ENCODE measurements at places on chromosomes 2 and 18.

GRCh38 chr2:61949714-61950560, 44.5 kb downstream of the COMMD1 start:
- H3K4me1 ChIP-seq = no peaks in the 10 kb centered on the region
- no peaks in the 10 kb centered on the region for H3K27me3 ChIP-seq
- no peak overlapping the region for H3K4me3 ChIP-seq
- DNase-seq = no peak
- no peaks in the 10 kb centered on the region for H3K36me3 ChIP-seq

DNA sequence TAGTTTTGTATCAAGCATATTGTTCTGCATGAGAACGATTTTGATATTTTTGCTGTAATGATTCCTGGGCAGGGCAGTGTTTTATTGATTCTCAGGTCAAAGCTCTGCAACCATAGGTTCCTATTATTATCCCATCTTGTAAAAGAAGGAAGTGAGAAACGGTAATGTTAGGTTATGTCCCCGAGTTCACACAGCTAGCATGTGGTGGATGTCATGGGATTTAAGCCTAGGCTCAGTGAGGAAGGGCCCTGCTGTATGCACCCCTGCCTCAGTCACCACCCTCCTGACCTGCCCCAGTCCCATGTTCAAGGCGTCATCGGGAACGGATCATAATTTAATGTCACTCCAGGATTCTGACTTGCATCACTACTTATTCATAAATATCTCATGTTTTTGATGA, 10.7 kb downstream of the ACP1 start:
- DNase-seq = no peak
- no peak overlapping the region for H3K4me3 ChIP-seq
- peak overlapping the region; percentile 28 for H3K27ac ChIP-seq
- no peaks in the 10 kb centered on the region for H3K27me3 ChIP-seq

- DNase-seq = no peak
- H3K4me1 ChIP-seq = peaks cover 10% of the 10 kb centered on the region
- H3K36me3 ChIP-seq = peaks cover 1% of the 10 kb centered on the region
- H3K27ac ChIP-seq = peak overlapping the region; percentile 42
Measured at GRCh38 chr18:3985020-3985419, 470.1 kb downstream of the DLGAP1 start.

GRCh38 chr2:70041663-70042062, 45.6 kb upstream of the PCBP1 start:
- no peak for DNase-seq
- peaks cover 63% of the 10 kb centered on the region for H3K4me1 ChIP-seq
- H3K27ac ChIP-seq = peak overlapping the region; percentile 29
- H3K4me3 ChIP-seq = no peak overlapping the region

DNA sequence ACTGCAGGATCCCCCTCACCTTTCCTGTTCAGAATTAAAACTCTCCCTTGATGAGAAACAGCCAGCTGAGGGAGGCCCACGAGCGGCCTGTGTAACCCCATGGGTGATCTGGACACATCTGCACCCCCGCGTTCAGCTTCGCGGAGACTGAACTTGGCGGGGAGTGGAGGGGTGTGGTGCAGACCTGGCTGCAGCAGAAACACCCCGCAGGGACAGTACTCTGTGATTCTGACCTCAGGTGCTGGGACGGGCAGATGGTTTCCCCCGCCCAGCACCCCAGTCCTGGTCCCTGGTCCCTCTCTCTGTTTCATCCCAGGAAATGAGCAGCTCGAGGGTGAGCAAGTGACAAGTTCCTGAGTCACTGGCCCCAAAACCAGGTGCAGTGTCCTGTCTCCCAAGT, 41.2 kb downstream of the GBX2 start:
- H3K4me3 ChIP-seq = no peak overlapping the region
- no peak overlapping the region for H3K27ac ChIP-seq
- DNase-seq = no peak
- H3K36me3 ChIP-seq = no peaks in the 10 kb centered on the region

- peaks cover 71% of the 10 kb centered on the region for H3K36me3 ChIP-seq
- peaks cover 67% of the 10 kb centered on the region for H3K4me1 ChIP-seq
- peak overlapping the region; percentile 52 for H3K4me3 ChIP-seq
- H3K27me3 ChIP-seq = peaks cover 4% of the 10 kb centered on the region
Measured at GRCh38 chr2:38748391-38748790, 2.8 kb downstream of the SRSF7 start.

- no peak overlapping the region for H3K27ac ChIP-seq
- DNase-seq = no peak
- no peaks in the 10 kb centered on the region for H3K4me1 ChIP-seq
- no peak overlapping the region for H3K4me3 ChIP-seq
Measured at GRCh38 chr2:132443106-132443505, 26.5 kb downstream of the GPR39 start.

DNA sequence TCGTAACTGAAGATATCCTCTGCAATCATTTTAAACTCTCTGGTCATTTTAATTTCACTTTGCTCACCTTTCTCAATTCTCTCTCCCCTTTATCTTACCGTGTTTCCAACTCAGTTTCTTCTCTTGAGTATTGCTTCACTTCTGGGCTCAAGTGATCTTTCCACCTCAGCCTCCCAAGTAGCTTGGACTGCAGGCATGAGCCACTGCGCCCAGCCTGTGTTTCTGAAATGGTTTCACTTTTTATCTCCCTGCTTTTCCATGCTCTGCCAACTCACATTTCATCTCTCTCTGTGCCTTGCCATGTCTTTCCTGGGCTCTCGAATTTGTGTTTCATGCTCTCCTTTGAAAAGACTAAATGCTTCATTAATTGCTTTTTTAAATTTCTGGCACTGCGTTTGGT, 30.5 kb upstream of the TMEM131 start:
- H3K4me1 ChIP-seq = peaks cover 26% of the 10 kb centered on the region
- H3K4me3 ChIP-seq = no peak overlapping the region
- no peak overlapping the region for H3K27ac ChIP-seq

- H3K36me3 ChIP-seq = no peaks in the 10 kb centered on the region
- no peak overlapping the region for H3K27ac ChIP-seq
- peaks cover 22% of the 10 kb centered on the region for H3K4me1 ChIP-seq
- H3K27me3 ChIP-seq = peaks cover 84% of the 10 kb centered on the region
- peak overlapping the region; percentile 29 for H3K4me3 ChIP-seq
- DNase-seq = peak; percentile 62
Measured at GRCh38 chr2:74440378-74441169, 1.2 kb downstream of the RTKN start.

DNA sequence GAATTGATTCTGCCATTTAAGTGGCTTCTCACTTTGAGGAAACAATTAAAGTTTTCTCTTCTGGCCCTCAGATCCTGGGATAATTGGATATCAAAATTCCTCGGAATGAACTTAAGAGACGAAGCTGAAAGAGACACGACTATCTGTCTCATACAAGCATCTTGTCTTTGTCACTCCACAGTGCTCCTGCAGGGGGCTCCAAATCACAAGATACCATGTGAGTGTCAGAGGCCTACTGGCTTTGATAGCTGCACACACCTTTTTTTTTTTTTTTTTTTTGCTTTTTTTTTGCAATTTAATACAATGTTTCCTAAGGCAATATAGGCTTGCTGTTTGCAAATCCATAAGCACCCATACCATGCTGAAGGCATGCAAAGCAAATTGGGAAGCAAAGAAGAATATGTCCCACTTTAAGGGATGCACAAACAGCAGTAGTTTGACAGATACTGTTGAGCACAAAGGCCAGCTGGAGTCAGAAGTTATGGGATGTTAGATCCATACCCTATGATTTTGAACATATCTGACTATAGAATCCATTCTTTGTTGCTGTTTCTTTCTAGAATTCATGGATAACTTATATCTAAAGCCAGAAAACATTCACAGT, 109.0 kb upstream of the CBLN2 start:
- DNase-seq = peak; percentile 62
- no peaks in the 10 kb centered on the region for H3K4me1 ChIP-seq
- no peak overlapping the region for H3K4me3 ChIP-seq
- H3K27ac ChIP-seq = no peak overlapping the region

DNA sequence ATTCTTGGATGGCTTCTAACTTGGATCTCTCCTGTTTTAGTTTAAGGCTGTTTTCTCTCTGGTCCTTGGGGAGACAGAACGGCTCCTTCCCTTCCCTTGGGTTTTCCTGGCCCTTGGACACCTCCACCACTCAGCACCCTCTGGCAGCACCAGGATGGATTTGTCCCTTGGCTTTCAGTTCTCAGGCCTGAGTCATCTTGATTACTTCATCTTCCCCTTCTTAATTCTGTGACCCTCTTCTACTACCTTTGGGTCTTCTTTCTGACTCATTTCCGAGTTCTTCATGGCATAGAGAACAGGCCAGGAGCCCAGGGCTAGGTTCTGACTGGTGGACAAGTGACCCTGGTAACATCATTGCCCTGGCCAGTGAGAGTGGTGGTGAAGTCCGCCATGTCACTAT, 14.9 kb downstream of the IGFBP2 start:
- DNase-seq = no peak
- no peak overlapping the region for H3K4me3 ChIP-seq

DNA sequence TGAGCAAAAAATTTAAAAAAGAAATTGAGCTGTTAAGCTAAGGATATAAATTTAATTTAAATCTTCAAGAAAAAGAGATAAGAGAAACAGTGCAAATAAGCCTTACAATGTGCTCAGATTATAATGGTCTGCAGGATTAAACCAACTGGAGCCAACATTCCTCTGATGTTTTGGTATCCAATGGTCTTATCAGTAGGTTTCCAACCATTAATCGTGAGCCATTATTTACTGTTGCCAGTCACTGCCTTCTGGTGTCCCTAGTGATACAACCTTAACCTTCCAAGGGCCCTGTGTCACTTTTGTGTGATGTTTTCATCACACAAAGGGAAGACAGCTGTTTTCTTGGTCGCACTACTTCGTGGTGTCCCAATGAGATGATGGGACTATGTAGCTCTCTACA, 134.5 kb upstream of the CTAGE1 start:
- H3K27ac ChIP-seq = no peak overlapping the region
- H3K27me3 ChIP-seq = peaks cover 11% of the 10 kb centered on the region
- DNase-seq = no peak
- H3K36me3 ChIP-seq = no peaks in the 10 kb centered on the region
- no peak overlapping the region for H3K4me3 ChIP-seq

DNA sequence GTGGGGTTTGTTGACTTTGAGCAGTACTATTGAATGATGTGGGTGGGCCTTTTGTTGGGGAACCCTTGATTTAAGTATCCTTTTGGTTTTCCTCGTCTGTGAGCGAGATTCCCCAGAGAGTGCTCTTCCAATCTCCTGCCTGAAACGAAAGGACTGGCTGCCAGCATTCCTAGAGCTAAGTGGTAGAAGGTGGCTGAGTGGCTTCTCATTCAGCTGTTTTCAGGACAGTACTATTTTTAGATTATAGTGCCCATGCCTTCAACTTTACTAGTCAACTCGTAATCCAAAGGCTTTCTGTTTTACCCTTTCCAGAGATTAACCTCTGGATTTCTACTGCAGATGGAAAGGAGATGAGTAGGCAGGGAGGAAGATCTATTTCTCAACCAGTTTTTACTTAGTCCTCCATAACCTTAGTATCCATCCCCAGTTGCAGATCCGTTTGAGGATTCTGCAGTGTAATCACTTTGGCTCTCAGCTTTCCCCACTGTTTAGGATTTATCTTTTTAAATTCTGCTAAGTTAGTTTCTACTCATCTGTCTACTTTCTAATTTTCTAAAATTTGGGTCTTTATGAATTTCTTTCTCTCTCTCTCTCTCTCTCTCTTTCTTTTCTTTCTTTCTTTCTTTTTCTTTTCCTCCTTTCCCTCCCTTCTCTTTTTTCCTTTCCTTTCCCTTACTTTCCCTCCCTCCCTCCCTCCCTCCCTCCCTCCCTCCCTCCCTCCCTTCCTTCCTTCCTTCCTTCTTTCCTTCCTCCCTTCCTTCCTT, 9.2 kb downstream of the SLC4A1AP start:
- no peak overlapping the region for H3K4me3 ChIP-seq
- no peak overlapping the region for H3K27ac ChIP-seq
- DNase-seq = no peak
- H3K27me3 ChIP-seq = no peaks in the 10 kb centered on the region

DNA sequence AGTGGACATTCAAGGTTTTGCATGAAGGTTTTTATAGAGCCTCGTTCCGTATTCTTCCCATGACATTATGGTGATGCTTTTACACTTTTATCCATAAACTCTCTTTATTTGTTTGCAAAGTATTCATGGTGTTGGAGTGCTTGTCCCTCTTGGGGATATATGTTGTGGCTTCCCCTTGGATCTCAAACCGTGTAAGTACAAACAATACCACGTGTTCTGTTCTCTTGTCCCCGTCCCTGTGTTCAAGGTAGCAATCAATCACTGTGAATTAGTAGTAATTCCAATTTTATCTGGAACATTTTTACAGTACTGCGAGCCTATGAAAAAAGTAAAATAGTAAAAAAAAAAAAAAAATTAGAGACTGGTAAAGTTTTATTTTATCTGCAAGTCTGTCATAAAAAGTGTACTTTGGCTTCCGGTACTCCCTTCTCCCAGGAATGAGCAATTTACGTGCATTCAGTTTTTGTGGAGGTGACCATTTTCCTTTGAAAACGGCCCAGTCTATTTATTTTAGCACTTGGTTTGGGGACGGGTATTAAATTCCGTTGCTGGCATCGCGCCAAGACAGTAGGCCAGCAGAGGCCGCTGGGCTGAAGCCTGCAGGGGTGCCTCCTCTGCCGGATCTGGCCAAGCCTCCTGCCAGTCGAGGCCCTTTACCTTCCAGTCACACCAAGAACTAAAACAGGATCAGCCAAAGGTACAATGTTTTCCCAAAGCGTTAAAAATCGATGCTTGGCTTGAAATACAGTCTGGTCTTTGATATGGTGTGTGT, 175.7 kb downstream of the SOCS6 start:
- H3K27me3 ChIP-seq = peaks cover 4% of the 10 kb centered on the region
- H3K27ac ChIP-seq = no peak overlapping the region
- peaks cover 8% of the 10 kb centered on the region for H3K4me1 ChIP-seq
- DNase-seq = peak; percentile 41
- no peaks in the 10 kb centered on the region for H3K36me3 ChIP-seq
- peak overlapping the region; percentile 46 for H3K4me3 ChIP-seq

DNA sequence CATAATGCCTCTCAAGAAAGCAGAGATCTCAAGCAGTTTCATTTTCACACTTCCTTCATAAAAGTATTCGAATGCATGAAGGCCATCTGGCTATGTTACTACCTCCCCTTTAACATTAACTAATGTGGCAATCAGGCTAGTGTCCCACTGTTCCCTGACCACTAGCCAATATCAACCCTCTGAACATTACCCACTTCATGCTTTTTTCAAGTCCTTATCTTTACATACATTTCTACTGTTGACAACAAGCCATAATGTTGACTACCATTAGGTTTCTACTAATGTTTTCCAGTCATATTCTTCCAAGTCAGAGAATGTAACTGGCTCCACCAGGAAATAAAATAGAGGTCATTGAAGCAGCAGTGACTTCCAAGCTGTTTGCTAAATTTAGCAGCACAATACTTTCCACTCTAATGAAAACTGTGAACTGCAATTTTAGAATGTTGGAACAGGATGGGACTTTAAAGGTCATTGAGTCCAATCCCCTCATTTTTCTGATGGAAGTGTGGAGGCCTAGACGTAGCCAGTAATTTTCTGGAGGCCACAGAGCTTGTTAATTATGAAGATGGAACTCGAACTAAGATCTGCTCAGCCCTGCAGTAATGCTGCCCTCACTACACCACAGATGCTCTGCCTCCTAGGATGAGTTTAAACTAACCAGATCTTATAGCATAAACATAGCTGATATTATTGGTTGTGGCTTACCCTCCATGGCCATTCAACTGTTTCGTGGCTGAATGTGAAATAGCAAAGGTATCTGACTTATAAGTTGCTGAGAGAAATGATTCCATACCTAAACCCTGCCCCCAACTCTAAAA, 630 bp upstream of the PPP1R1C start:
- H3K36me3 ChIP-seq = no peaks in the 10 kb centered on the region
- H3K27ac ChIP-seq = no peak overlapping the region
- no peak for DNase-seq
- no peaks in the 10 kb centered on the region for H3K4me1 ChIP-seq

GRCh38 chr18:9825571-9826073, 60.2 kb upstream of the TXNDC2 start:
- peaks cover 7% of the 10 kb centered on the region for H3K27me3 ChIP-seq
- H3K4me3 ChIP-seq = no peak overlapping the region
- no peak for DNase-seq
- no peaks in the 10 kb centered on the region for H3K4me1 ChIP-seq
- H3K27ac ChIP-seq = no peak overlapping the region

Data from activated naive CD4-positive, alpha-beta T cell treated with anti-CD3 and anti-CD28 coated beads, Interleukin-2, amount 10 ng/mL, durations not matched to agents 7 days and 5 days (primary cell).